Heart right ventricle (tissue), 16 donors: ENCODE measurements at places on chromosomes 2 and 18. TPM values are rescaled to one million over a fixed set of nuclear protein-coding genes. Genes with fewer than 3 reads are reported as not detected.

GRCh38 chr2:15271276-15271675, 289.9 kb downstream of the NBAS start:
- DNase-seq, result no peak

DSC1 gene
- polyA plus RNA-seq, result 0.03 TPM

DNA sequence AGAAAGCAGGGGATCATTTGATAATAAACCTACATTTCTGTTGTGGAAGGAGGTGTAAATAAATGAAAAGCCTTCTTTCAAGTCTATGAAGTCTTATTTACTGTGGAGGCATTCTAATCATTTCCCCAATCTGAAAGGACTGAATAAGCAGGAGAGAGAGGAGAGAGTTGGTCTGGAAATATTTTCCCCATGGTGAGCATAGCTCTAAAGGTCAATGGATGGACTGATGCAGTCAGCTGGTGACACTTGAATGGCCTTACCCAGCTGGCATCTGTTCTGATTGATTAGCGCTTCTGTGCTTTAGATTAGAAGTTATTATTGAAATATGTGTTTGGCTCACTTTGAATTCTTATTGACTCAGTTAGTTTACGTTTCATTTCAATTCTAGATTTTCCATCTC, 122.7 kb downstream of the PARD3B start:
- DNase-seq, result no peak

EHBP1 gene
- 9.5 TPM for polyA plus RNA-seq

DNA sequence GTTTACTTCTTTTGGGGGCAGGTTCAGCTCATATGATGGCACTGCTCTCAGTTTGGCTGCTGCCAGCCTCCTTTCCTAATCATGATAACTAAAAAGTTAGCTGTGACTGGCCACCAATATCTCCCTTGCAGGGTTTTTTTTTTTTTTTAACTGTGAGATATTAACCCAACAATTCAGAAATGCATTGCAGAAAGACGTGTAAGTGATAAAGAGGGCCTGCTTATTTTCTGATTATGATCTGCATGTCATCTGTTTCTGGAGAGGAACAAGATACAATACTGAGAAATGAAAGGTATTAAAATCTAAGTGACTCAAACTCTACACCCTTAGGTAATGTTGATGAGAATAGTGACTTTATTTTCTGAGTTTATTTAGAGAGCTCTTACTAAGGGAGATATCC, 905.6 kb downstream of the SOCS6 start:
- no peak for DNase-seq

DNA sequence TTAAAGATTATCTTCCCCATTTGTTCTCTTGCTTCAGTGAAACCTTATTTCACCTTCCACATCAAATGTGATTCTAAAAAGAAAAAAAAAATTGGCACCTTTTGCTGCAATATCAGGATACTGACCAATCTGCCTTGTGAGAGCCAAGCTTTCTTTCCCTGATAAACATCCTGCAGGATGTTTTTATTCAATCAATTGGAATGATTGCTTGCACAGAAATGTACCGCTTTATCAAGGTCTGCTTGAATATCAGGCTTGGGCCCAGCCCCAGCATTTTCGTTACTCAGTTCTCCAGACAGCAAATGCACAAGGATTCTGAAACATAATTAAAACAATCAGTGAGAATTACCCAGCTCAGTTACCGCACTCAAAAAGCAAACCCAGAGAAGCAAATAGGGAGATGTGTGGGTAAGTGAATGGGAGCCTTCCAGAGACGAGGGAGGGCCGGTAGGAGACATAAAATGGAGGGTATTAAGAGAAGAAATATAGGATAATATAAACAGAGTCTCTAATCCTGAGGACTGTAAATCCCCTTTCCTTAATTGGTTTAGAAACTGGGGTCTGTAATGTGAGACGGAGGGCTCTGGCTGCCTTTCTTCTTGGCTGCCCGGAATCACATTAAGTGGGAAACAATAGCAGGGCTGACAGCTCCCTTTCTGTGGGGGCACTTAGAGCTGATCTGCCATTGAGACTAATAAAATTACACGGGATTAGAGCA, 291.8 kb downstream of the ICOS start:
- DNase-seq, result no peak

INPP1 gene
- polyA plus RNA-seq, result 29.5 TPM

DNA sequence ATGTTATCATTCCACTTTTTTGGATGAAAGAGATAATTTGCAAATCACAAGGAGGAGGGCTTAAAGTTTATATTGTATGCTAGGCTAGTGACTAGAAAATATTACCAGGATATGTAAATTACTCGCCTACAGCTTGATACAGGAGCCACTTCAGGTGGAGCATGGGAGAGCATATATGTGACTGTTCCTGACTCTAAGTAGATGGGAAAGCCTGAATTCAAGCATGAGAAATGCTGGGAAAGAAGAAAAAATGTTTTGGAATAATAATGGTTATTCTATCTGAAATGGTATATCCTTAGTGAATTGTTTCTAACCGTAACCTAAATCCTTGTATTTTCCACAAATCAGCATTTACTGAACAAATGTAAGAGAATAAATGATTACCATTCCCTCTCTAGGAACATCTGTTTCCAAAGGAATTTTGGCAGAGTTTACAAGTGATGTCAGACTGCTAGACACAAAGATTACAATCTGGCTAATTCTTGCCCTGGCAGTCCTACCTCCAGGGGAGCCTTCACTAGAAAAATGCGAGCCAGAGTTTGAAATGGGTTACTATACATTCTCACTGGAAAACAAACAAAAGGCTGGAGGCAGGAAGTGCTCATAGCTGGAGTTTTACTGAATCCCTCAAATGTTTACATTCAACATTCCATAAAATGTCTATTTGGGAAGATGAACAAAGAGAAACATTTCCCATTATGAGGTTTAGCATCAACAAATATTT, 129.4 kb upstream of the MAPRE2 start:
- no peak for DNase-seq

MC5R gene
- not detected for polyA plus RNA-seq

DNA sequence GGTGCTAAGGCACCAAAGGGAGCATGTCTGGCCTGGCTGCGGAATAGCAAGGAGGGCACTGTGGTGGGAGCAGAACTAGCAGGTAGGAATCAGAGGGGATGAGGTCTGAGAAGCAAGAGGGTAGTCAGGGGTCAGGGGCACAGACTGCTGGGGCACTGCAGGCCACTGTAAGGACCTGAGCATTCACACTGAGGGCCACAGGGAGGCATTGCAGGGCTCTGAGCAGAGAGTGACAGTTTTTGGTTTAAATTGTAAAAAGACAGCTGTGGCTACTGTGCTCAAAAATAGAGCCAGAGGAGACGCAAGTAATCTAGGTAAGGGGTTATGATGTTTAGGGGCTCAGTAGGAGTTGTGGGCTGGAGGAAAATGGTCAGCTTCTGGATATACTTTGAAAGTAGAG, 41.5 kb downstream of the ARHGAP25 start:
- no peak for DNase-seq

APCDD1 gene
- 17.9 TPM for polyA plus RNA-seq

UGT1A5 gene
- not detected for polyA plus RNA-seq

GRCh38 chr2:16382451-16382850, 283.2 kb downstream of the CYRIA start:
- DNase-seq, result no peak

DNA sequence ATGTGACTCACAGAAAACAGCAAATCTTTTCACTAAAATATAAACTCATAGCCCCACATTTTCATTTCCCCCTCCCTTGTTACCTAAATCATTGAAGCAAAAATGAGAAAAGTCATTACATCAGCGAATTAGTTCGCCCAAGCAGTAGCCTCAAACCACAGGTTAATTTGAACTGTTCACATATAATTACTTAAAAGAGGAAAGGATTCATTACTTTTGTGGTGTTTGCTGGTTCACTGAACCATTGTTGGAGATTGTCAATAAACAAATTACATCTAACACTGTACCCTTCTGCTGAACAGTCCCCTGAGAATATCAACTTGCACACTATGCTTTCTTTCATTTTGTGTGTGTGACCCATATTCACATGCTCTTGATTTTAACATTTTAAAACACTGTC, 238.7 kb downstream of the ERBB4 start:
- no peak for DNase-seq

FAM110C gene
- 0.68 TPM for polyA plus RNA-seq

DNA sequence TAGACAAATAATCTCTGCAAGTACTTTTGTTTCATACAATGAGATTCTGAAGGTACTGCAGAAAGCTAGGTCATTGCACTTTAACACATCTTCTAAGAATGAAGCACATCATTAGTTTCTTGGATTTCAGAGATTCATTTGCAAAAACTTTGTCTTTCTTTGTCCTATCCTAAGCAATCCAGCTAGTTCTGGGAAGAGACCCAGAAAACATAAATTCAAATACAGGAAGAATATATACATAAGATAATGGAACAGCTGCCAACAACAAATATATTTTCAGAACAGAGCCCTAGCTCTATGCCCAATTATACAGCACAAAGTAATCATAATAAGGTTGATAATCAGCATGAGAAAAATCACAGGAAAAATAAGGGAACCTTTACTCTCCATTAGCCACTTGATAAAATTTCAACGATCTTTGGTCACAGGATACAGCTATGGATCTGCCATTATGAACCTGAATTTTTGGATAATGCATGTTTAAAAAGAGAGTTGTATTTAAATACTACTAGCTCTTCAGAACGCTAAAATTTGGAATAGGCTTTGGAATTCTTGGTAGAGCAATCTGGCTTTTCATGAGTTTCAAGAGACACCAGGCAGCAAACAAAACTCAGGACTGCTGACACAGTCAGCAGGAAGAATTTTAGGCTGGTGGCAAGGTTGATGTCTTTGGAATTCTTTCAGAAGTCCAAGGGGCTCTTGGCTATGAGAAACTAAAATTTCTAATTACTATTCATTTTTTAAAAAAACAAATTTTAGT, 250.4 kb upstream of the SMIM21 start:
- no peak for DNase-seq

GRCh38 chr2:78383576-78383975, 641.9 kb upstream of the REG3G start:
- no peak for DNase-seq

GRCh38 chr2:86016581-86016980, 89.1 kb downstream of the POLR1A start:
- DNase-seq, result no peak

- no peak for DNase-seq
Observed at GRCh38 chr18:51519571-51519970, 322.1 kb upstream of the MEX3C start.

- DNase-seq, result no peak
Observed at GRCh38 chr2:46538393-46538792, 59.0 kb downstream of the TMEM247 start.

GRCh38 chr2:227462972-227463931, 8.7 kb upstream of the AGFG1 start:
- DNase-seq, result no peak
